Cerebellar nuclear complex (tissue), 1 donor: ENCODE measurements at places on chromosomes 13 and 19.
A peak's percentile ranks its signal among the peaks of the same experiment; 100 is the strongest.

GRCh38 chr19:58407658-58408151, 744 bp upstream of the ZNF584 start:
- no peak for DNase-seq

GRCh38 chr19:41111296-41111695, 2.9 kb upstream of the CYP2F1 start:
- DNase-seq, result no peak

GRCh38 chr19:32566246-32566830, 14.7 kb upstream of the PDCD5 start:
- DNase-seq, result no peak

- no peak for DNase-seq
These were observed 20.9 kb upstream of the FFAR2 start for GRCh38 chr19:35427187-35427586.

DNA sequence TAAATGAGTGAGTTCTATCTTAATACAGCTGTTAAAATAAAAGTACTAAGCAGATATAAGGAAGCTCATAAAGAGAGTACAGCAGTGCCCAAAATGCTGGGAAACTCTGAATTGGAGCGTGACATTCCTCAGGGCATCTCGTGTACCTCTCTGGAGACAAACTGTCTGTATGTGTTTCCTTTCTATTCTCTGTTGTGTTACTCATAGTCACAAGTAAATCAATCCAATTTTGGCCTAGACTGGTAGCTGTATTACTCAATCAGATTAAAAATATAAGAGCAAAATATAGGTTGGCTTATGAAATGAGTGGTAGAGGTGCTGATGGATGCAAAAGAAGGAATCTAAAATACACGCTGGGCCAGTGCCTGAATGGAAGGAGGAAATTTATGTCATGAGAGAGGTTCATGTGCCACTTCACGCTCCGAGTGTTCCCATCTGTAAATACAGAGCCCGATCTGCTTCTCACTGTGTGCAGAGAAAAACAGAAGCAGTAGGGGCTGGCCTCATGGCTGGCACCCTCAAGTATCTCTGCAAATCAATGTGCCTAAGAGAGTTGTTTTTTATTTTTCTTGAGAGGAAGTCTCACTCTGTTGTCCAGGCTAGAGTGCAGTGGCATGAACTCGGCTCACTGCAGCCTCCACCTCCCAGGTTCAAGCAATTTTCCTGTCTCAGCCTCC, 58.7 kb upstream of the RGCC start:
- DNase-seq, result no peak

- no peak for DNase-seq
These were observed 791 bp downstream of the PRKD2 start for GRCh38 chr19:46715975-46716671.

DNA sequence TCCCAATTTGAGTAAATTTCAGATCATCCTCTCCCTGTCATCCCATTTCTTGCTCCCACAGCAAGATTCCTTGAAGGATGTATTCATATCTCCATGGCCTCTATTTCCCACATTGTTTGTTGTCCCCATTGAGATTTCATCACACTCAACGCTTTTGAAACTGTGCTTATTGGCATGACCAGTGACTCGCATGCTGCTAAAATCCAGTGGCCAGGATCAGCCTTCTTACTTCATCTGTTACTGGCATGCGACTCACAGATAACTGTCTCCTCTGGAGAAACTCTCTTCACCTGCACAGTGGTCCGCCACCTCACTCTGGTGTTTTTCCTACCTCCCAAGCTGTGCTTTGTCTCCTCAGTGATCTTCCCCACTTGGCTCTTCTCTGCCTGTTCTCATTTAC, 95.8 kb downstream of the WASF3 start:
- no peak for DNase-seq

DNA sequence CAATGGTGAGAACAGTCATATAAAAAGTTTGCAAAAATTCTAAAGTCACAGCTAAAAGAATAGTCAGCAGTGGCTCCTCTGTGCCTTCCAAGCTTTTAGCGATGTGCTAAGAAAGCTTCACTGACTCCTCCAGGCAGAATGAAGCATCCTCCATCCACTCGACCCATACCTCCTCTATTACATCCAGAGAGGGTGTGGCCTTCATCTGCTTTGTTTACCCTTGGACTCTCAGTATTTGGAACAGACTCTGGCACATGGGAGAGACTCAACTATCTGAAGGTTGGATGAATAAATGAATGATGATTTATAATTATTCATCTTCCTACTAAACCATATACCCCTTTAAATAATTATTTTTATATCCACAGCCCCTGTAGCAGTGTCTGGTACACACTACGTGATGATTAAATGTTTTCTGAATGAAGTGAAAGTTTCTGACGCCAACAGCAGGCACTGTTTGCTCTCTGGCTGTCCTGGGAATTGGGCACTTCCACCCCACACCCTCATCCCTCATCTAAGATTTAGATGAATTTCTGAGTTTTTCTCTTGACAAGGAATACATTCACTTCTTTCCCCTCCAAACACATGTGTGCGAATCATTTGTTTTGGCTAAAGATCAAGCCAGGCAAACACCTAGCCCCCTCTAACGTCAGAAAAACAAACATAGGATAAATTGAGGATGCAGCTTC, 93.9 kb downstream of the NUFIP1 start:
- no peak for DNase-seq

GRCh38 chr13:41401366-41401765, 56.0 kb upstream of the RGCC start:
- no peak for DNase-seq

- no peak for DNase-seq
These were observed 55.6 kb downstream of the SLC7A9 start for GRCh38 chr19:32813862-32814425.

GRCh38 chr13:105616333-105617075, 919.0 kb downstream of the EFNB2 start:
- DNase-seq, result no peak

- no peak for DNase-seq
These were observed 42.9 kb upstream of the URAD start for GRCh38 chr13:28031220-28031895.

DNA sequence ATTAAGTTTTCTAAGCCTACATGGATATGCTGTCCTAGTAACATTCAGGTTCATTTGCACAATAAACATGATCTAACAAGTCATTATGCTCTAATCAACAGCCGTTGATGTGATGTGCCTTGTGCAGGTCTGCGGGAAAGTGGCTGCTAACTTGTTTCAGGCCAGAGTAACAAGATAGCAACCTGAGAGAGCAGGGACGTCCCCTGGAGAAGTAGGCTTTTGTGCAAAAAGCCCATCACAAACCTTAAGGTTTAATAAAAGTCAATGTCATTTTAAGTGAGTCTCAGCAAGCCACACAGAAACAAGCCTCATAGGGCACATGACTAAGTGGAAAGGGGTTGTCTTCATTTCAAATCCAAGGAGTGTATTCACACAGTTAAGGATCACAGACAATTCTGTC, 17.6 kb downstream of the FOXO1 start:
- no peak for DNase-seq

GRCh38 chr13:36778083-36778671, 40.8 kb upstream of the RFXAP start:
- no peak for DNase-seq

DNA sequence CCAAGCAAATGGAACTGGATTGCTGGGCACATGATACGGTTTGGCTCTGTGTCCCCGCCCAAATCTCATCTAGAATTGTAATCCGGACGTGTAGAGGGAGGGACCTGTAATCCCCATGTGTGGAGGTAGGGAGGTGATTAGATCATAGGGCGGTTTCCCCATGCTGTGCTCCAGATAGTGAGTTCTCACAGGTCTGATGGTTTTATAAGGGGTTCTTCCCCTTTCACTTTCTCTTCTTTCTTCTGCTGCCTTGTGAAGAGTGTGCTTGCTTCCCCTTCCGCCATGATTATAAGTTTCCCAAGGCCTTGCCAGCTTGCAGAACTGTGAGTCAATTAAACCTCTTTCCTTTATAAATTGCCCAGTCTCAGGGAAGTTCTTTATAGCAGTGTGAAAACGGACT, 32.6 kb upstream of the MTIF3 start:
- DNase-seq, result no peak

- DNase-seq, result peak; percentile 6
These were observed 436 bp upstream of the BBC3 start for GRCh38 chr19:47231215-47232054.

DNA sequence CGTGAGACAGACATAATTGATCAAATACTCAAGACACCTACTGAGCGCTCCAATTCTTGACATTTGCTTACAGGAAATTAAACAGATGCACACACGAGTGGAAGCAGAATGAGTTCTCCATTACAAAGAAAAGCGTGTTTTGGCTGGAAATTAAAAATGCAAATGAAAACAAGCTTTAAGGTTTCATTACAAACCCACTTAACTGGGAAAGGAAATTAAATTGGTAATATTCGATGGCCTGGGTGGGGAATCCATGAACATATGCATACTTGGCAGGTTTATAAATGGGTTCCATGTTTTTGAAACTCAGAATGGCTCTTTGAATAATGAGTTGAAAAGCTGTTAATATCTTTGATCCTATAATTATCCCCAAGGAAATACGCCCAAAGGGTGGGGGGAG, 178.0 kb downstream of the IER2 start:
- DNase-seq, result no peak

DNA sequence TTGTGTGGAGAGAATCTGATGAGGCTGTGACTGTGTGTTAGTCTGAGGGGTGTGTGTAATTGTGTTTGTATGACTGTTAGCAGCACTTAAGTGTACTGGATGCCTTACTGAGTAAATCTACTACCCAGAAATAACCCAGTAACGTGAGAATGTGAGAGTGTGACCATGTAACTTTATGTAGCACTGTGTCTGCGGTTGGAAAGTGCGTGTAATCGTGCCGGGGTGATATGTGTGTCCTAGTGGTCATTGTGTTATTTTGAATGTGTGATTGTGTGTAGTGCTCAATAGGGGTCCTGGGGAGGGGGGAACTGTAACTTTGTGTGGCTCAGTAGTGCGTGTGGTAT, 550 bp downstream of the ZNF383 start:
- DNase-seq, result no peak

DNA sequence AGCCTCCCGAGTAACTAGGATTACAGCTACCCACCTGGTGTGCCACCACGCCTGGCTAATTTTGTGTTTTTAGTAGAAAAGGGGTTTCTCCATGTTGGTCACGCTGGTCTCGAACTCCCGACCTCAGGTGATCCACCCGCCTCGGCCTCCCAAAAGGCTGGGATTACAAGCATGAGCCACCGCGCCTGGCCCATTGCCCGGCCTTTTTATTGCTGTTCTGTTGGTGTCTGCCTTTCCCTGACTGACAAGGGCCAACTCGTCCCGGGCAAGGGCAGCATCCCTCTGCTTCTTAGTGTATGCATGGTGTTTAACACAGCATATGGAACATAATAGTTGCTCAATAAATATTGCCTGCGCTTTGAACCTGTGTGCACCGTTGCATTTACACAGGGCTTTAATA, 6.2 kb upstream of the RETN start:
- DNase-seq, result no peak

DNA sequence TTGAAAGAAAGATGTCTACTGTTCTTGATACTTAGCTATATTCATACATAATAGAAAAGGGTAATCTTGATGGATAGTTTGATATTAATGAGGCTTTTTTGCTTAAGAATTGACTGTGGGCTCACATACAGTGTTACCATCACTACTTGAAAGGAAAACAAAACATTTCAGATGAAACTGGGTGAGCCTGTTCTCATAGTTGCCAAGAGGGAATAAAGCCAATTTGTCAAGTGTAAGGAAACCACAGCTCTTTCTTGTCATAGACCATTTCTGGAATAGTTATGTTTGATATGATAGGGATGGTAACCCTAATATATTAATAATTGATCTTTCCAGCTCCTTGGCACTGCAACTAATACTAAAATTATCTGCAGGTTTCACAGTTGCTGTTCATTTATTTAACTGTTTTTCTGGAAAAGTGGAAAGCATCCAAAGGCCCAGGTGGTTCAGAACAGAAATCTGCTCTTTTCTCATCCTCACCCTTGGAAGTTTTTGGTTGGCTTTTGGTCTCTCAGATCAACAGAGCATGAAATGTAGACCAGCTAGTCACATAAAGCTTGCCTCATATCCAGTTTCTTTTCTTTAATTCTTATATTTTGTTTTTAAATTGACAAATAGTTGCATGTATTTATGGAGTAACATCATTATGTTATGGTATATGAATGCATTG, 43.2 kb downstream of the ARHGEF7 start:
- peak; percentile 69 for DNase-seq

- no peak for DNase-seq
These were observed 47.8 kb downstream of the UBL3 start for GRCh38 chr13:29802621-29803020.

DNA sequence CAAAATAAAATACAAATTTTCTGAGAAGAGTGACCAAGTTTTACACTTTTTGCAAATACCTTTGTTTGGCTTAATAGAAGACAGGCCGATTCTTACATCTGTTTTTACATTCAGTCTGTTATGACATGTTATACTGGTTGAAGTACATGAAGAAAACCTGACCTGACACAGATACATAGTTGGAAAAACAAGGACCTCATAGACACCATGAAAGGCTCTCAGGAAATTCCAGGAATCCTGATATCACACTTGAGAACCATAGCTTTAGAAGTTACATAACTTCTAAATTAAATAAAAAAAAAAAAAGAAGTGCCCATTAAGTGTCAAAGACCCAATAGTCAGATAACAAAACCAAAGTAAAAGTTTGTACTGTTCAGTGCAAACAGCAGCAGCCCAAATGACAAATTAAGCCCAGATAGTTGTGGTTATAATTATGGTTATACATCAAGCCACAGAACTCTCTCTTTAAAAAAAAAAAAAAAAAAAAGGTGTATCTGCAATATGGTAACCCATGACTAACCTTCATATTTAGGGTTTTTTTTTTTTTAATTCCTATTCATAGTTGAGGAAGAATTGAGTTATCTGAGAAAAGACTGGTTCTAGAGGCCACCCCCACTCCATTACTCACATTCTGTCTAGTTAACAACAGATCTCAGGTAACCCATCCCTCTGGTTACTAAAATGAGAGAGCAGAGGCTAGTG, 19.8 kb downstream of the RBM26 start:
- DNase-seq, result no peak

- DNase-seq, result no peak
These were observed 62.1 kb upstream of the FREM2 start for GRCh38 chr13:38624822-38625221.

GRCh38 chr13:87123987-87124784, 547.0 kb upstream of the SLITRK5 start:
- no peak for DNase-seq

DNA sequence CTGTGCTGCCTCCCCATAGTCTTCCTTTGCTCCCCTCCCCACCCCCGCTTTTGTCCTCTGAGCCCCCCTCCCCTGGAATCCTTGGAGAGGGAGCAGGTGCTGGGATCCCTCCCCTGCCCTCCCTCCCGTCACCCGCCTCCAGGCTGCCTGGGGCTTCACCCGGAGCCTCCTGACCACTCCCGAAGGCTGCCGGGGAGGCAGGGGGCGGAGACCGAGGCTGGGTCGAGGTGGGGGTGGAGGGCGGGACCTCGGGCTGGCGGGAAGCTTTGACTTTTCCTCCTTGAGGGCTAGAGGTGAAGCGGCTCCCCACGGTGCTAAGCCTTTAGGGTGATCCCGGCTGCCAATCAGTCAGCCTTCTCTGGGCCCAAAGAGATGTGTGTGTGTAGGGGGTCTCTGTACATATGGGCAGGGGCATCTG, 1.5 kb downstream of the KMT5C start:
- DNase-seq, result no peak

GRCh38 chr13:20373861-20374260, 141.7 kb upstream of the GJB6 start:
- DNase-seq, result no peak

GRCh38 chr13:106415971-106416370, 119.5 kb downstream of the EFNB2 start:
- no peak for DNase-seq
